T47D (cell line): ENCODE measurements at places on chromosomes 6 and 20.

- peak; percentile 6 for DNase-seq
Measured at GRCh38 chr6:165939601-165940290, 227.9 kb downstream of the TBXT start.

DNA sequence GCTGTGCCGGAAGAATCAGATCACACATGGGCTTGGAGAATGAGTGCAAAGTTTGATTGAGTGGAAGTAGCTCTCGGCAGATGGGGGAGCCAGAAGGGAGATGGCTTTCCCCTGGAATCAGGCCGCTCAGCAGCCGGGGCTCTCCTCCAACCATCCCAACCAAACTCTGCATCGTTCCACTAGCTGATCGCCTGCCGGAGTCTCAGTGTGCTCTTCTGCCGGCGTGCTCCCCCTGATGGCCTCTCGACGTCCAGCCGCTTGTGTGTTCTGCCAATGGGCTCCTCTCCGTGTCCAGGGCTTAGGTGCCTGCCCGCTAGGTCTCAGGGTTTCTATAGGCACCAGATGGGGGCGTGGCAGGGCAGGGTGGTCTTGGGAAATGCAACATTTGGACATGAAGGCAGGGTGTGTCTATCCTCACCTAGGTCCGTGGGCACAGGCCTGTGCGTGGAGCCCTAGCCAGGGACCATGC, 4.9 kb upstream of the BIRC7 start:
- peak; percentile 60 for DNase-seq

DNA sequence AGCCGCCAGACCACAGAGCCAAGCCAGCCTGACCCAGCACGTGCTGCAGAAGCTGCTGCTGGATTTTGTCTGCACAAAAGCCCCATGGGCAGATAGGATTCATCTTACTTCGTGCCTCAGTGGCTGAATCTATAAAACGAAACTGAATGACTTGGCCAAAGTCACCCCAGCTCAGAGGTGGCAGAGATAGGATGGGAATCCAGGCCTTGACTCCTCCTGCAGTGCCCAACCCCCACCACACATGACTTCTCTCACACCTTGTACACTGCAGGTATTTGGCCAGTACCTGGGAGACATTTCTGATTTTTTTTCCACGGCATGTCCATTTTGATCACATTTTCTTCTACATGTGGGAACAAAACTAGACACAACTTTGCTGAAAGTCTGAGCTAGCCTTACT, 182.1 kb downstream of the ANKRD60 start:
- no peak for DNase-seq

DNA sequence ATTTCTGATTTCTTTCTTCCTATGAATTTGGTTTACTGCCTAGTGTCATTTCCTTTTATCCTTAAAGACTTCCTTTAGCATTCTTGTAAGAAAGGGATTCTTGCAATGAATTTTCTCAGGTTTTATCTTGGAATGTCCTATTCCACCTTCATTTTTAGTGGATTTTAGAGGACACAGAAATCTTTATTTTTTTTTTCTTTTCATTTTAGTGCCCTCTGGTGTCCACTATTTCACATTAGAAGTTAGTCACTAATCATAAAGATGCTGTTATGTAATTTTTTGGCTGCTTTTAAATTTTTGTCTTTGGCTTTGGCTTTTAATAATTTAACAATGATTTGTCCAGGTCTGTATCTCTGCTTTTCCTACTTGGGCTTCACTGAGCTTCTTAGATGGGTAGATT, 28.1 kb downstream of the LMBRD1 start:
- DNase-seq: no peak

DNA sequence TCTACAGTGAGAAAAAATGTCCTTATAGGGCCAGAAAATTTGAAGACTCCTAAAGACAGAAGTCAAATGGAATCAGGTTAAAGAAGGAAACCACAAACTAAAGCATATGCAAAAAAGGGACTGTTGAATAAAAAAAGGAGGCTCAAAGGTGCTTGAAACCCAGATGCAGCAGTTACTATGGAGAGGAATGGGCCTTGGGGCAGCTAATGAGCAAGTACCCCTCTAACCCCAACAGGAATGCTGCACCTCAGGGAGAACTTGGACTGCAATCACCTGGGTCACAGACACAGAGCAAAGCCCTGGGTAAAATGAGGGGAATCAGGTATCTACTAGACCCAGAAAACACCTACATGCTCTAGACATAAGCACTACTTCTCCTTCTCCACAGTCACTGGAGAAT, 313.9 kb downstream of the UBE3D start:
- DNase-seq: no peak

- no peak for DNase-seq
Measured at GRCh38 chr6:151390851-151391470, 398 bp downstream of the ZBTB2 start.

DNA sequence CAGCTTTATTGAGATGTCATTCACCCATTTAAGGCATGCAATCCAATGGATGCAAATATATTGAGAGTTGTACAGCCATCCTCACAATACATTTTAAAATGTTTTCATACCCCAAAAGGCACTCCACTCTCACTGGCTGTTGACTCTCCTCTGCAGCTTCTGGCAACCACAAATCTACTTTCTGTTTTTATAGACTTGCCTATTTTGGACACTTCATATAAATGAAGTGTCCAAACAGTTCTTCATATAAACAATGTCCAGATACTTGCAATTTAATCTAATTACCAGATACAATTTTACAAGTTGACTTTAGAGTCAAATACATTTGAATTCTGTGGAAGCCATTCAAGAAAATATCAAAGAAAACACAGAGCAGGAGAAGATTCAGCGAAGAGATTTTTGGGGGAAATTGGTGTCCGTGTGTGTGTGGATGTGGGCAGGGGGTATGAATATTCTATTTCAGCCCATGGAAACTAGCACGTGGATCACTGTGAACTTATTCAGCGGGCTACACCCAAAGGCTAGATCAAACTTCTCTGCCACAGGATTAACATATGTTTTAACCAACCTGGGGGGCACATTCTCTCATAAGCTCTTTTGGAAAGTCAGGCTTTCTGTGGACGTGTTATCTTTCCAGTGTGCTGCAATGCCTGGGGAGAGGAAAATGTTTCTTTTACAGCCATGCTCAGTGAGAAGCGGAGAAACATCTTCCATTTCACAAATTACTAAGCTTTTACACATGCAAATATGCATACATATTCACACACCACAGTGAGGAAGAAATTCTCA, 73.9 kb downstream of the PLG start:
- no peak for DNase-seq

DNA sequence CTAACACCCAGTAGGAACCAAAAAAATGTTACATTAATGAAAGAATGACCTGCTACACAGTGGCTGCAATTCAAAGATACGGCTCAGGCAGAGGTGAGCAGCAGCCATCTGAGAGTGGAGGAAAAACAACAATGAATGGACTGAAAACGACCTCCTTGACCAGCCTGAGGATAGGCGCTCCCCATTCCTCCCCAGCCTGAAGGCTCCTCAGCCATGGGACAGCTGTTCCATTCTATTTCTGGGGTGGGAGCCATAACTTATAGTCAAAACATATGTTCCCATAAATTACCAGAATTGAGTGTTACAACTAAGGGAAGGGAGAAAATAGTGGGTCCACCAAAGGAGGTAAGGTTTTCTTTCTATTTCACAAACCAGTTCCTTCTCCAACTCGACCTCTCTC, 27.2 kb downstream of the FYN start:
- DNase-seq: no peak

- DNase-seq: no peak
Measured at GRCh38 chr6:6006428-6007365, at the start of gene NRN1. Gene NRN1 (minus strand): TSS chr6:6006925. CDS start chr6:6006749, 176 bp downstream.

DNA sequence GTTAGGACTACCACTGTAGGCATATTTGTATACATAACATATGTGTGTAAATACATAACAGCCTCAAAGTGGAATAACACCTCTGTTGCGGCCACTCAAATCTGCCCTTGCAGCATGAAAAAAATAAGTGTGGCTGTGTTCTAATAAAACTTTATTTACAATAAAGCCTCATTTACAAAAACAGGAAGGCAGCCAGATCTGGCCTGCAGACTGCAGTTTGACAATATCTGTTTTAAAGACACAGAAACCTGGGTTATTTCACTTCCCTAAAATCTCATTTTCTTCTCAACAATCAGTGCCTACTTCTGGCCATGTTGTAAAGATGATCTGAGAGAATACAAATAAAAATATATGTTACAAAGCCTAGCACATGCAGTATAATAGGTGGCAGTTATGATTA, 53.9 kb upstream of the SCML4 start:
- DNase-seq: no peak

DNA sequence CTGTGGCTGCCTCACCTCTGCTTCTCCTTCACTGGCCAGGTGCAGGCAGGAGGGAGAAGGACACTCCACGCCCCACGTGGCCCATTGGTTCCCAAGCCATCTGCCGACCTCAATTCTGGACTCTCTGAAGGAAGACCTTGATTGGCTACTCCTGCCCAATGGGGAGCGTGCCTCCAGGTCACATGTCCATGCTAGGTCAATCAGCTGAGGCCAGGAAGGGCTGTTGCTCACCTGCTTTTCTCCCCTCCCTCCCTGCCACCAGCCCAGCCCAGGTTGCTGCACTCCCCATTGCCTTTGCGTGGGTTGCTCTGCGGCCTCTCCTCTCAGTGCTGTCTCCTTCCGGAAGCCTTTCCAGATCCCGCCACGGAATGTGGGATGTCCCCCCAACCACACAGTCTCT, 21.9 kb upstream of the CDH4 start:
- DNase-seq: no peak

DNA sequence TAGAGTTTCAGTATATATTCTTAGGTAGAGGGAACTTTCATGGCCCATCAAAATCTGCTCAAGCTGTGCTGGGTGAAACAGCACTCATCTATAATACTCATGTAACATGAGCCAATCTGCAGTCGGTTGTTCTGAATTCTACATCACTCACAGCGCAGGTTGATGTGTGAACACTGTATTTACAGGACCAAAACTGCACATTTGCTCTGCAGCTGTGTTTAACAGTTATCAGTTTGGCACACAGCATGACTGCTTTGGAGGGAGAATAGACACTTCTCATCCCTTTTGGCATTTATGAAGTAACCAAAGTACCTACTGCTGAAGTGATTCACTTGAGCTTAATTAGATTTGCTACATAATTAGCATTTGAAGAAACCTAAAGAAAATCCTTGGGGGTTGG, 225.1 kb downstream of the BCKDHB start:
- no peak for DNase-seq

- DNase-seq: no peak
Measured at GRCh38 chr20:47265984-47266383, 90.5 kb downstream of the ZMYND8 start.

DNA sequence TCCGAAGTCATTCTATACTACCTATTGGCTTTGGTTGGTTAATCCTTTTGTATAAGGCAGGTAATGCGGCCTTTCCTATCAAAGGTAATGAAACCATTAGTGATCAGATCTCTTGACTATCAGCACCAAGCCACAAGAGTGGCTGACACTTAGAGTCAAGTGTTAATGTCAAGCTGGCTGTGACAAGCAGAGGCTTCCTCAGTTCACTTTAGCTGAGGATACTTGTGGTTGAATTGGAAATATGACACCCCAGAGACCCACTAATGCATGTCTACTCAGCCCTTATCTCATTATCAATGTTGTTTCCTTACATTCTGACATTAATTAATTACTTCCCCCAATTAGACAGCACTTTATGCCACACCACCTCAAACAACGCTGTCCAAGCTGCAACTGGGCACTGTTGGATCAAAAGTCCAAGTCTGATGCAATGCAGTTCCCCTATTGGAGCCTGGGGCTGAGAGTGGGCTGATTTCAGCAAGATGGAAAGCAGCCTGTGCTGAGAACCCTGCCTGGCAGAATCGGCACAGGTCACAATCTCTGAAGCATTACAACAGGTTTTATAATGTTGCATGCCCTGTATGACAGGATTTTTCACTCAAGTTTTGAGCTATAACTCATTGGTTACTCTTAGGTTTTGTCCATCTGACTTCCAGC, 273.5 kb downstream of the COL12A1 start:
- no peak for DNase-seq

DNA sequence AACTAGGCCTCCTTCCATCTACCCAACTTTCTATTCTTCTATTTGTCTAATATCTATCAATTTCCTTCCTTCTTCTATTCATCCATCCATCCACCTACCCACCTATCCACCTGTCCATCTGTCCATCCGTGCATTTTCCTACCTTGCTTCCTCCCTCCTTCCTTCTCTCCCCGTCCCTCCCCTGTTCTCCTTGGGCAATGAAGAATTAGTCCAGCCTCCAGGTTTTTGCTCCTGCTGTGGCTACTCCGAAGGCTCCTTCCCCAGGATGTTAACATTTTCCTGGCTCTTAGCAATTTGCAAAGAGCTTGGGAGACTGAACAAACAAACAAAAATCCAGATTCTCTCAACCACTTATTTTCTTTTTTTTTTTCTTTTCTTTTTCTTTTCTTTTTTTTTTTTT, 81.6 kb downstream of the KCNB1 start:
- DNase-seq: no peak

GRCh38 chr6:15116889-15117288, 129.0 kb upstream of the JARID2 start:
- DNase-seq: no peak

GRCh38 chr6:12450467-12450866, 160.3 kb downstream of the EDN1 start:
- DNase-seq: no peak

DNA sequence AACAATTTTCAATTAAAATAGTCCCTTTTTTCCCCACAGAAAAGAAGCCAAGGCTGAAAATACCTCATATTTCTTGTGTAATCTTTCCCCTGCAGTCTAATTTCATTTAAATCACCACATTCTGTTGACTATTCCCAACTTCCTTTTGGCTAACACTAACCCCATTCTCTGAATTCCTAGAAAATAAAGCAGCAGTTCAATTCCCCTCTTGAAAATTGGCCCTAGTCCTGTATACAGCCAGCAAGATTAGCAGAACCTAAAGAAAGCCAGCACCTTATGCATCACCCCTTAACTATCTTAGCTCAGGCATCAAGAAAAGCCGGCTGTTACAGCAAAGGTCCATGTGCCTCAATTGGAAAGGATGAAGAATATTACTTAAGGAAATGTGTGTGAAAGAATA, 69.7 kb downstream of the MDN1 start:
- no peak for DNase-seq
